ENCODE measurements at places on chromosomes 4 and X.

GRCh38 chr4:176760471-176760870, 32.3 kb downstream of the VEGFC start:
- DNase-seq = no peak

DNA sequence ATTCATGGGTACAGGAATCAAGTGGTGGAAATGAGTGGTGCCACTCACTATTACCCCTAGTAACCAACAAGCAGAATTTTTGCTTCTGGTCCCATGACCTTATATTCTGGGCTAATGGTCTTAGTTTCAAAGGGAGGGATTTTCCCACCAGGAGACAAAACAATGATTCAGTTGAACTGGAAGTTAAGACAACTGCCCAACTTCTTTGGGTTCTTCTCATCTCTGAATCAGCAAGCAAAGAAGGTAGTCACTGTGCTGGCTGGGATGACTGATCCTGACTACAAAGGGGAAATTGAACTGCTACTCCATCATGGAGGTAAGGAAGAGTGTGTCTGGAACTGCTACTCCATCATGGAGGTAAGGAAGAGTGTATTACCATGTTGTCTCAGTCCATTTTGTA, 87.2 kb downstream of the IL13RA2 start:
- DNase-seq = no peak

DNA sequence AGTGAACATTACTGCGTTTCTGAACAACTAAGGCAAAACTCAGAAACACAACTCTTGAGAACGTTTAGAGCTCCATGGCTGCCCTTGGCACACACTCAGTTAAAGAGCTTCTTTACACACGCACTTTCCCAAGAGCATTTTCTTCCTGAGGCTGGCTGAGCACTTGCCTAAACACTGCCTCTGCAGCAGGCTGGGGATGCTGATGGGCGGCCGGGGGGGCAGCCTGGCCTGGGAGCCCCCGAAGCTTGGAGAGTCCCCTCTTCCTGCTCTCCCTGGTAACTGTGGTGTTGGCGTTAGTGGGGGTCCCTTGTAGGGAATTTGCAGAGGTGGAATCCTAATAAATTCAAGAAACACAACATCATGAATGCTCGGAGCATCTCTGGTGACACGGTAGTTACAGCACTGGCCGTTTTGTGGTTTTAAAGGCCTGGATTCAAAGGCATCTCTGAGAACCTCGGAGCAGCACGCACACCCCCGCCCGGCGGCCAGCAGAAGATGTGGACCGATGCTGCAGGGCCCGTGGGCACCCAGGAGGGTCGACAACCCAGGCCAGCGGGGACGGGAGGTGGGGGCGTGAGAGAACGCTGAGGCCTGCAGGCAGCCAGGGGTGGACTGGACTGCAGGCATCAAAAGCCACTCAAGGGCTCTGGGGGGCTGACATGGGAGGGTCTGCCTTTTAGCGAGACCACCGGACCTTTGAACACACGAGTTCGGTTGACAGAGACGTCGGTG, 45.4 kb downstream of the FGFRL1 start:
- DNase-seq = no peak

DNA sequence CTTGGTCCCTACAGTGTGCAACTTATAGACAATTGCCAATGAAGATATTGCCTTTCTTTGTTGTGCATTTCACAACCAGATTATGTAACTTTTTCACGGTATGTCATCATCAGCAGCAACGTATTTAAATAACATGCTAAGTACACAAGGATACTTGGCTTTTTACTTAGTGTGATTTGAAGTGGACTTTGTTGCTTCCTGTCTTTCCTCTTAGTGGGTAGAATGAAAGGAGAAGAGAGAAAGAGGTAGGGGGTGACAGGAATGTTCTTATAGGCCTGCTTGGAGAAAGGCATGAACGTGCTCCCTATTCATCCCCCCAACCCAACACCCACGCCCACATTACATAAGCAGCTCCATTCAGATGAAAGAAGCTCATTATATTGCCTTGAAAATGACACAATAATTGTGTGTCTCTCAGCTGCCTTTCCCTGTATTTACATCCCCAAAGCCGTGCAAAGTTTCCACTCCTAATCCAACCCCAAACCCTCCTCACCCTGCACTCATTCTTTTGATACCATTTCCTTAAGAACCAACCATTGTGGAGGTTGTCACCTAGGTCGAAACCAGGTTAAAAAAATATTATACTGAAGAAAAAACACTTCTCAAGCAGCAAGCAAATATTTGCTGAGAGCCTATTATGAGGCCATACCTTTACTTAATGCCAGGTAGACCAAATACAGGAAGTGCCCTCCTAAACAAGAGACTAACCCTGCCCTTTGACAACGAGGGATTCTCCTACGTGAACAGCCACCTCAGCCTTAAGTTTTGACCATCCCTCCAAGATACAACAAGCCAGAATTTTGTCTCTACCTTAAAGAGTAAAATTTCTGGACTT, 25.2 kb upstream of the GK start:
- DNase-seq = no peak

- DNase-seq = peak; percentile 66
Observed at GRCh38 chr4:140861359-140862176, 105.4 kb upstream of the TBC1D9 start.

Measured in trophoblast cell (in vitro differentiated cells and primary cell).